ENCODE measurements at places on chromosomes 5 and 9.

GRCh38 chr5:151612689-151613427 is 21.7 kb upstream of the FAT2 start:
- DNase-seq = peak; percentile 42

GRCh38 chr9:92378865-92379560 is 25.4 kb downstream of the OGN start:
- no peak for DNase-seq

DNA sequence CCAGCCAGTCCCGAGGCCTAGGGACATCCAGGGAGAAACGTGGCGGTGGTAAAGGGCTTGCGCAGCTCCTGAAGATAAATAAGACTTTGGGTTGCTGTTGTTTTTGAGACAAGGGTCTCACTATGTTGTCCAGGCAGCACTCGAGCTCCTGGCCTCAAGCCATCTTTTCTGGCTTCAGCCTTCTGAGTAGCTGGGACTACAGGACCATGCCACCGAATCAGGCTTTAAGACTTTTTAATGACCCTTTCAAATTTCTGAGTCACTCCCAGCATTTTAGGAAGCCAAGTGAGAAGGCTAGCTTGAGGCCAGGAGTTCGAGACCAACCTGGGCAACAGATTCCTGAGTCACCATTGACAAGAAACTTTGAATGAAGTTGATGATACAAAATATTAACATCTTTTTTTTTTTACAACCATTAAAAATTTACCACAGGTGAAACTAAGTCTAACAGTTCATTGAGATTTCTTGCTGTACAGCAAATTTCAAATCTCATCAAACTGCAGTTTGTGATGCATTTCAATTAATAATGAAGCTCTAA is 817 bp upstream of the GNE start:
- no peak for DNase-seq

DNA sequence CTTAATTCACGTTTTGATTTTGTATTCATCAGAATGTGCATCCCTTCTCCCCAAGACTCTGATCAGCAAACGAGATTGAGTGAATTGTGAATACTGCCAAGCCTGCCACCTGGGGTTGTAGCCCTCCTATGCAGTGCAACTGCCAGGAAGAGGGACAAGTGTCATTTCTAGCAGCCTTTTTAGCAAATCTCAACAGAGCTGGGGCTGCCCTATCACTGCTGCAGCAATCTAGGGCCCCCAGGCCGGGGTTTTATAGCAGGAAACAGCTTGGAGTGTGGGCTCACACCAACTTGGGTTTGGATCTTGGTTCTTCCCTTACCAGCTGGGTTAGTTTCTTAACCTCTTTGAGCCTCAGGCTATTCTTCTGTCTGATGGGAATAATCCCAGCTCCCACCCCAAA is 4.0 kb downstream of the CSF1R start:
- DNase-seq = no peak

GRCh38 chr5:113017881-113018635 is 41.5 kb downstream of the DCP2 start:
- DNase-seq = no peak

GRCh38 chr5:109739741-109740728 is 50.3 kb downstream of the MAN2A1 start:
- DNase-seq = no peak

DNA sequence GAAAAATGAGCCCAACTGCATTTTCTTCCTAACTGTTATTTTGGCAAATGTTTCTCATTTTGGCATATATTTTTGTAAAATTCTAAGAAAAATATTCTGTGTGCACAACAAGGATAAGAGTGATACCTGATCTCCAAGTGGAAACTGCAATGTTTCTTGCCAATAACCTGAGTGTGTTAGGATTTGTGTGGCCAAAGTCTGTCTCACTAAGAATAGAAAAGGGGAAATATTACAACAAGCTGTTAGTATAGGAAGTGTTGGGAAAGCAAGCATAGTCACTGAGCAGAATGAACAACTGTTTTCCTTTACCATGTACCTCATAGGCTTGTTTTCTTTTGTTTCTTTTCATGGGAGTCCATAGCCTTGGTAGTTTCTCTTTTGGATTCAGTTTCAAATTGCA is 624.2 kb downstream of the MTRR start:
- no peak for DNase-seq

DNA sequence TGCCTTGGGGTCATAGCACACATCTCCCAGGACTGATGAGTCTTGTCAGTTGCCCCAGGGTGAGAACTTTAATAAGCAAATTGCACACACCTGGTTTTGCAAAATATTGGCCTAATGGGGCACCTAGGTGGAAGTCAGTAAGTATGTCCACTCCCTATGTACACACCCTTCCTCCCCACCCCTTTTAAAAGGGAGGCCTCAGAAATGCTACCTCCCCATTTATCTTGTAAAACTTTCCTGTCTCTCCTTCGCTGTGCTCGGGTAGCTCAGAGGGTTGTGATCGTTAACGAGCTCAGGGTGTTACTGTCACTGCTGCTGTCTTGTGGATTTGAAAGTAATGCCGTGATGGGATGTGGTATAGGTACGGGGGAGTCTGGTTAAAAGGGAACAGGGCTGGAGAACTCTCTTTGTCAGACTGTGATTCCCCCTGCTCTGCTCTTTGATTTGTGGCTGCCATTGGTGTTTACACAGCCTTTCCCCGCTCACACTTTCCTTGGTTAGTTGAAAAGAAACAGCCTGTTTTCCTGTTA is 26.2 kb downstream of the ZNF462 start:
- no peak for DNase-seq

DNA sequence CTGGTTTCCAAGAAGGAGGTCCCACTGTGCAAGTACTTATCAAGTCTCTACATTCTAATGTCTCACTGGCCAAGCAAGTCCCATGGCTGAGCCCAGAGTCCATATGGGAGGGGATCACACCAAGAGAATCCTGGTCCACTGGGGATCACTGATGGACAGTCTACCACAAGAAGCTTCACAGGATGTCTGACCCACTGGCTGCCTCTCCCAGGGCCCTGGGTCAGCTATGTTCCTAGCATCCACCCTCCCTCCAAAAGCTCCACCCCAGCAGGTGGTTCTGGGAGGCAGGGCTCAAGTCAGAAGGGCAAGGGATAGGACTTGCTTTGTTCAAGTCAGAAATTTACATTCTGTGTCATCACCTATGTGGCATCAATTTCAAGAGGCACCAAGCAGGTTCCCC is 508.5 kb downstream of the BNC2 start:
- DNase-seq = no peak

DNA sequence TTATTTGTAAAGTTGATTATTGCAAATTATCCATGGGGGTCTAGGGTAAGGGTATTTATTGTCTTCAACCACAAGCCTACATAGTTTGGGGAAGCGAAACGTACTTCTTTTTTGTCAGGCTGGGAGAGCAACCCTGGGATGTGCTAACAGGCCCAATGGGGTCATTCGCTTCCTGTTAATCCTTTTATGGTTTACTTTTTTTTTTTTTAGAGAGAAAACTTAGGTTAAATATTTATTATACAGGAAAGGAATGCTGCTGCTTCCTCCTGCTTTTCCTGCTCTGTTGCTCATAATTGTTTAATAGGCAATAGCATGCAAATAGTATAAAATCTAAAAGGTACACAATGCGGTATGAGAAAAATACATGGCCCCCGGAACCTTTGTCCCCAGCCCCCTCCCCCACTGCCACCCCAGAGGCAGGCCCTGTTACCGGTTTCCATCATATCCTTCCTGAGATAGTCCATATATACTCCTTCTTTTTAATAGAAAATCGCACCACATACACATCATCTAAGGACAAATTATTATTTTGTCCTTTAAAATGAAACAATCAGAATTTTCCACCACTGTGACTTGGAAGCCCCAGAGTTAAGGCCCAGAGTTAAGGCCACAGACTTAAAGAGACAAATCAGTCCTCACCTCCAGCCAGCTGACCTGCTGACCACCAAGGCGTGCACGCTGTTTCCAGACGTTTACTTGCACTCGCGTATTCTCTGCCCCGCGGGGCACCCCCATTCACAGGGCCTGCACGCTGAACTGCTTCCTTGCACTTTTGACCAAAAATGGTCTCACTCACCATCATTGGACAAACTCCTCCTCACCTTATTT is 83.9 kb downstream of the NDFIP1 start:
- no peak for DNase-seq

- DNase-seq = peak; percentile 30
Measured at GRCh38 chr9:68546596-68547390, 6.1 kb upstream of the TMEM252 start.

- no peak for DNase-seq
Measured at GRCh38 chr5:119255571-119256356, 100.1 kb upstream of the TNFAIP8 start.

- DNase-seq = no peak
Measured at GRCh38 chr9:20914556-20914955, 116.9 kb downstream of the HACD4 start.
